EL (cell line): ENCODE measurements at places on chromosomes 3 and 15.

DNA sequence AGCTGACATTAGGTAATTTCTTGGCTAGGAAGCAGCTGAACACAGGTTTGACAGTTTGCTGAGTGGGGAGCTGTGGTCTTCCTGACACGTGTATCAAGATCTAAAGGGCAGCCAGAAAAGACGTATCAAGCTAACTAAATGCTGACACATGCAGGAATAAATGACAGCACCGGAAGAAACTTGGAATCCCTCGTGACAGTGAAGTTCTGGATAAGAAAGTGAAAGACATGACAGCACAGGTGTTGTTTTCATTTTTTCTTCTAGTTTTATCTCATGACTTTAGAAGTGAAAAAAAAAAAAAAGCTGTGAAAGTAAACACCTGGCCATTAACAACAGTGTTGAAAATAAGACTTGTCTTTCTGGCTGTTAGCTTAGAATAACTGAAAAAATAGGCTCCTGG lies 48.7 kb downstream of the FGF7 start:
- no peak for DNase-seq

DNA sequence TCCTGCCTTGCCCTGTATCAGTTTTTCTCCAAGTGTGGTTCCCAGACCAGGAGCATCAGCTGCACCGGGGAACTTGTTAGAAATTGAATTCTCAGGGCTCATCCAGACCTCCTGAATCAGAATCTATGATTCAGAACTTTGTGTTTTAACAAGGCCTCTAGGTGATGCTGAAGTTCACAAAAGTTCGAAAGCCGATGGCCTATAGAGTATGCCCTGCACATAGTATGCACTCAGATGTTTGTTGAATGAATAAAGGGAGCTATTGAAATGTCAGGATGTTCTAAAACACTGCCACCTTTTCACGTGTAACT lies 664 bp upstream of the LARP6 start:
- DNase-seq, result peak; percentile 64

- no peak for DNase-seq
These were observed 245.9 kb upstream of the SLITRK3 start for GRCh38 chr3:165442061-165442460.

DNA sequence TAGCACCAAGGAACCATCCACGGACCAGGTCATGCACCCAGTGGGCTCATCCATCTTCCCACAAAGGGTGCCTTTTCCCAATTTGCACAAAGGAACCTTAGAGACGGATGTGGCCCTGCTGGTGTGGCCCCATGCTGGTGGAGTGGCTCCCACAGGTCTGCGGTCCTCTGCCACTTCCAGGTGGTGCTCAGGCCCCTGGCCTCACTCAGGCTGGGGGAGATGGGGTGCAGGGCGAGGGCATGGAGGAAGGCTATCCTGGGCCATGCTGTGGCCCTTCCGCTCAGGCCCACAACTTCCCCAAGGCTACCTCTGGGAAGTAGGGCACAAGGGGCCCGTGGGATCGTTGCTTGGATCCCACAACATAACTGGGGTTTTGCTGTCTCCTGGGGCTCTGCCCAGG lies 5.2 kb upstream of the SYNM start:
- no peak for DNase-seq
